ENCODE measurements at places on chromosomes 2 and 18.

DNA sequence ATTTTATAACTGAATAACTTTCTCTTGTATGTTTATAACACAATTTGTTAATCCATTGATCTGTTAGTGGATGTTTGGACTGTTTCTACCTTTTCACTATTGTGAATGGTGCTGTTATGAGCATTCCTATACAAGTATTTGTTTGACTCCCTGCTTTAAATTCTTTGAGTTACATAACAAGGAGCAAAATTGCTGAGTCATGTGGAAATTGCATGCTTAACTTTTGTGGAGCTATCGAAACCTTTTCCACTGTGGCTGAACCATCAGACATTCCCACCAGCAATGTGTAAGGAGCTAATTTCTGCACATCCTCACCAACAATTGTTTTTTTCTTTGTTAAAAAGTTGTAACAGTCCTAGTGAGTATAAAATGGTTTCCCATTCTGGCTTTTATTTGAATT is 415.5 kb downstream of the CBLN2 start:
- DNase-seq, result no peak

DNA sequence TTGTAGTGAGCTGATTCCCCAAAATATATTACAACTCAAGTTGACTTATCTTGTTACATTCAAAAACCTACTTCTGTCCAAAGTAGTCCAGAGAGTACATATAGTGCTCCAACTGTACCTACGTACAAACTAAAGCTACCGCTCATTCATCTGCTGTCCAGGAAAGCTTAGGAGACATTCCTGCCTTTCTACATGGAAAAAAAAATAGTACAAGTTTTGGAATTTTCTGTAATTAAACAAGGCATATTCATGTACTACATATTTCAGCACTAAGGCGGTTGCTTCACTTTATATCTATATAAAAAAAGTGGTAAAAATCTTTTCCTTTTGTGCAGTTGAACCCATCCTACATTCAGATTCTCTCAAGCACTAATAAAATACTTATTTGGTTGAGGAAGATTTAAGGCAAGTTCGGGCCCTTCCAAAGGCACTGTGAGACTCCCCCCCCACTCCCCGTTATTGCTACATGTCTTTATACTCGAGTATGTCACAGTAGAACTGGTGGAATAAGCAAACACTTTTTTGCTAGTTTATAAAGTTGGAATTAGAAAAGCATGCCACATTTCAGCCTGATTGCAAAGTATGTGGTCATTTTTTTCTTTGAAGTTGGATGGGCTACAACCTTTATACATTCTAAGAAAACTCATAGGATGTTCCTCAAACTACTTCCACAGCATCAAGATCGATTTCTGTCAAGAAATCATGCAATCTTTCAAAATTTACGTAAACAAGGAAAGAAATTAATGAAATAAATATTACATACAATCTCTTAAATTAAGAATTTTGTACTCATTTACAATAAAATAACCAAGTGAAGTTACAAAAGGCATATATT is 3.7 kb downstream of the ZFP36L2 start:
- no peak for DNase-seq

DNA sequence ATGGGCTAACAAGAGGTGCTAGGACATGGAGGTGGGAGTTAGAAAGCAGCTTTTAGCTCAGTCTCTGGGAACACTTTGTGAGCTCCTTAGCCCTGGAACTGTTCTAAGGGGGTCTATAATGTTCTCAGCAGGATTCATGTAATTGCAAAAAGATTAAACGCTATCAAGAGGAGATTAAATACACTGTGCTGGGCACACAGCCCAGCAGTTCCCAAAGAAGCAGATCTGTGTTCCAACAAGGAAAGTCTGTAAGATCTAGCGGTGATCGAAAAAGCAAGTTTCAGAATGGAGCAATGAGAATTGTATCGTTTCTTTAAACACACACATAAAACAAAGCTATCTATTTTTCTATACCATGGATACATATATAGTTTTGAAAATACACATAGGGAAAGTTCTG is 2.4 kb upstream of the ARID5A start:
- no peak for DNase-seq

DNA sequence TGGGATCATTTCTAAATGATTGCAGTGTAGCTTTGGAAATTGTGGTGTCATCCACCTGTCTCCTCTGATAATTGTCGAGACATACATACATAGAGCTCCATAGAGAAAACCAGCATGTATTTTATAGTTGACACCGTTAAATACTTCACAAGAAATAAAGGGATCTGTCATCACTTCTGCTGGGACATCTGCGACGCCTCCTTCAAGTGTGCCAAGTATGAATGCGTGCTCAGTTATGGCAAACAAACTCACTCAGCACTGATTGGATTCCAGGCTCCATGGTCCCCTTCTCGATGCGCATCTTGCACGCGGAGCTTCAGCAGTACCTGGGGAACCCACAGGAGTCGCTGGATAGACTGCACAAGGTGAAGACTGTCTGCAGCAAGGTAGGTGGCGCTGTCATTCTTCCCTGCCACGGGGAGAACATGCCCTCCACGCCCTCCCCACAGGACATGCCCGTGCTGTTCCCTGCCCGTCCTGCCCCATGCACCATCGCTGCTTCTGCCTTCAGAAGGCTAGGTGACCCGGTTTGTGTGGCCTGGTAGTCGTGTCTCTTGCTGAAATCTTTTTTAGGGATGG is 64.1 kb downstream of the TRAPPC12 start:
- DNase-seq, result no peak

GRCh38 chr2:192286093-192286701 is 91.5 kb upstream of the TMEFF2 start:
- no peak for DNase-seq

DNA sequence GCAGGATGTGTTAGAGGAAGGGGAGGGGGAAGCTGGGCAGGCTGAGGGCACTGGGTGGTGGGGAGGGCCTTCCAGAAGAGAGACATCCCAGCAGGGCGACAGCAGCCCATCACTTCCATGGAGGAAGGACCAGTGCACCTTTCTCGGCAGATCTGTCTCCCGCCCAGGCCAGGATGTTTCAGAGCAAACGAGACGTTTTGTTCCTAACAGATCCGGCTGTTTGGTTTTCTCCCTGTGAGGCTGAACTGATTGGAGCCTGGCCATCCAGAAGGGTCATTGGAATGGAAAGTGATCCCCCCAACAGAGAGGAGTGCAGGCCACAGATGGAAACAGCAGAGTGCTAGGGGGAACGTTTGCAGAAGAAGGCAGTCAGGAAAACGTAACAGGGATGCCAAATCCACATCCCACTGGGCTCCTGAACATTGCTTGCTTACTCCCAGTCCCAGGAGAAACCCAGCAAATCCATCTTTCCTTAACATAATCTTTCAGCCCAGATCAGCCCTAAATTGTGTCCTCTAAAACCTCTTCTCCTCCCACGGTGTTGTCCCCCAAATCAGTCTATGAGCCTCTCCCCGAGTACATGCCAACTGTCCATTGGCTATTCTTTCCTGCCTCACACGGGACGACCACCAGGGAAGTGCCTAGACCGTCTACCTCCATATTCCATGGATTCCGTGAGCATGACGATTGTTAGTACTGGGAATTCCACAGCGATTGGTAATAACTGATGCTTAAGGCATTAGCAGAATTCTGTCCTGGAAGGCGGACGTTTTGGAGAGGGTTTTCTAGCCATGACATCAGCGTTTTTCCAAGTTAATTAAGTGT is 126.8 kb downstream of the SEPTIN10 start:
- no peak for DNase-seq

- DNase-seq, result no peak
Observed at GRCh38 chr2:30653847-30654246, 153.4 kb downstream of the CAPN13 start.

- DNase-seq, result no peak
Observed at GRCh38 chr18:25561918-25562317, 210.0 kb upstream of the ZNF521 start.

- peak; percentile 60 for DNase-seq
Observed at GRCh38 chr18:48037481-48038271, 107.2 kb upstream of the SMAD2 start.

GRCh38 chr2:241363426-241363825 is 7.3 kb downstream of the FARP2 start:
- no peak for DNase-seq

- no peak for DNase-seq
Observed at GRCh38 chr2:99708231-99708630, 218.4 kb upstream of the REV1 start.

DNA sequence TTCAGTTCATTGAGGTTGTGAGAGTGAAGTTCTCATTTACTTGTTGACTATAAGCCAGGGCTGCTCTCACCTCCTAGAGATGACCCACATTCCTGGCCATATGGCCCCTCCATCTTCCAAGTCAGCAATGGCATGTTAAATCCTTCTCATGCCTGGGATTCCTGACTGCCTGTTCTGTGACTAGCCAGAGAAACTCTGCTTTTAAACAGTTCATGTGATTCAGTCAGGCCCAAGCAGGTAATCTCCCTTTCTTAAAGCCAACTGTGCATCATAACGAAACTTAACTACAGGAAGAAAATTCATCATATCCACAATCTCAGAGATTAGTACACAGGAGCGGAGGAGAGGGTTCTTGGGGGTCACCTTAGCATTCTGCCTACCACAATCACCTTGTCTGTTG is 11.5 kb downstream of the DPP4 start:
- DNase-seq, result no peak

DNA sequence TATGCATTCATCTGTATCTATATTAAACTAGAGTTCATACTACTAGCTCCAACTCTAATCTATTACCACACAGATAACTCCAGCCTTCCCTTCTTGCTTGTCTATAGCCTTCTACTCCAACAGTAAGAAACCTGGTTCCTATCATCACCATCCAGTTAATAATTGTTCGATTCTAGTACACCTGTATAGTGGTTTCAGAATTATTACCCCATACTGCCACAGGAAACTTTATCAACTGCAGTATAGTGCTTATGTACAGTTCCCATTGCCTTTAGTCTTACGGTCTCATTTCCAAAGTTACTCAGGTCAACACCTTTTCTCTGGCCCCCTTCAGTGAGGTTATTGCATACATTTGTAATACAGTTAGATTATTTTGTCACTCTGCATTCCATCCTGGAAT is 14.5 kb downstream of the METTL8 start:
- DNase-seq, result no peak

DNA sequence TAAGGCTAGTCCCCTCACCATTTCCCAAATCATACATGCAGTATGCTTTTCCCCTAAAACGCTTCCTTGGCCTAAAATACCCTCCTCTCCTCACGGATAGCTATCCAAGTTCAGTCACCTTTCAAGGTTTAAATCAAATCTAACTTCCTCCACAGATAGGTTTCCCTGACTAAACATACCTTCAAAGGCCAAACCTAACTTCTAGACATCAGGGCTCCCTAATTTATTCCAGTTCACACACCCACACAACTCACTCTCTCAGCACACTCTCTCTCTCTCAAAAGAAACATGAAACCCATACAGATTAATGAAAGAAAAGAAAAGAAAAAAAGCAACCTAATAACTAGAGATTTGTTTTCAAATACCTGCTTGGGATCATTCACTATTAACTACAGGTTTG is 14.5 kb downstream of the CCDC88A start:
- DNase-seq, result no peak

DNA sequence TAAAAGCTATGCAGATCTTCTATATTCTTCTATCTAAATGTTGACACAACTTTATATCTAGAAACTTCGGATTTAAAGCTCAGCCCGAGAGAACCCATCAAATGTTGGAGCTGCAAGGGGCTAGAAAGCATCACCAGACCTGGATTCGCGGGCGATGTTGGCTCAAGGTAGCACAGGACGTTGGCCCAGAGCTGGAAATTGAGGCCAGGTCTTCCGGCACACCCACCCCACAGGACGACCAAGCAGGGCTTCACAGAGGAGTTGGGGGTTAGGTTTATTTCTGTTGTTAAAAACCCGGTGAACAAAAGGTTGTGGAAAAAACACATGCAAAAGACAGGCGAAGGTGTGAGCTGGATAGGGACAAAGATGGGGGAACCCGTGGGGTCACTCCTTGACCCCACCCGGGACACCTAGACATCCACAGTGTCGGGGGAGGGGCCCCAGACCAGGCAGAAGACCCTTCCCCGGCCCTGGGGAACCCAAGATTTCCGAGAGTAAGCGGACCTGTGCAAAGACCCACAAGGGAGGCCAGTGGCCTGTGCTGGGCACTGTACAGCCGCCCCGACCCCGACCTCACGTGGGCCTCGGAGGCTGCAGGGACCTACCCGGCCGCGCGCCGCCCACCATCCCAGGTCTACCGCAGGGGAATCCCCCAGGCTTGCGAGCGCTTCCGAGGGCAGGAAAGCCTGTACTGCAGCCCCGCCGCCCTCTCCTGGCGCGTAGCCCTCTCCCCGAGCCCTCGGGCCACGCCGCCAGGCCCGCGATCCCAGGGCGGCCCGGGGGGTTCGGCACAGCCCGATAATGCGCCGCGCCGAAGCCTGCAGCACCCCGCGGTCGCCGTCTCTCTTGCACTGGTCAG is 1.8 kb upstream of the AGBL5 start:
- no peak for DNase-seq

DNA sequence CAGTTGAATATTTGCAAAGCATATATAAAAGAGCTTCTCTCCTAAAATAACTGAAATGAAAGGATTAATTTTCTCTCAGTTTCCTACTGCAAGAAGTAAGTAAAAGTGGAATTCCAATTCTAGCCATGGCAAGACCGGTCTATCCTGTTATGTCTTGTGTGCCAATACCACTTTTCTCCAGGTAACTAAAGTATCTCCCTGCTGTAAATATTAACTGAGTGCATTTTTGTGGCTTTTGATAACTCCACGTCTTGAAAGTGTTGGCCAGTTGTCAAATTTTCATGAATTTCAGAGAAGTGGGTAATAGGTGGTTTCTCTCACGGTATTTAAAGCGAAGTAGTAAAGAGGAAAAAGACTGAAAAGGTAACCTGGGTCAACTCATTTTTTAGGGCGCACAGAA is 225.9 kb downstream of the NEDD4L start:
- no peak for DNase-seq

GRCh38 chr2:62156861-62157496 is 38.9 kb upstream of the B3GNT2 start:
- DNase-seq, result no peak

GRCh38 chr2:134379293-134379692 is 125.4 kb downstream of the MGAT5 start:
- no peak for DNase-seq

DNA sequence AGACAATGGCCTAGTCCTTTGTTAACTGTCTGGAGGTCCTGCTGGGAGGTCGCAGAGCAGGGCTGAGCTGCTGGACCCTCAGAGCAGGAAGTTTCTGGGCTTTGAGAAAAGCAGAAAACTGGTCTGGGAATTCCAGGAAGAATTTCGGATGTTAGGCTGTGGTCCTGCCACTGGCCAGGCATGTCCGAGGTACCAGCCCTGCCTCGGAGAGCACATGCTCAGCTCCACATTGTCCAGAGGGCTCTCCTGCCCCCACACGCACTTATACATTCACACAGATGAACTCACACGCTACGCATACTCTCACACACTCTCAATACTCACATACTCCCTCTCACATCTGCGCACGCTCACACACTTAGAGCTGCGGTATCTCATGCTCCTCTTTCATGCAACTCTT is 146.1 kb downstream of the NCK2 start:
- no peak for DNase-seq

- no peak for DNase-seq
Observed at GRCh38 chr2:67416136-67416535, 19.0 kb downstream of the ETAA1 start.

- no peak for DNase-seq
Observed at GRCh38 chr2:60413069-60413813, 140.2 kb downstream of the BCL11A start.

GRCh38 chr2:104976603-104977120 is 61.2 kb upstream of the MRPS9 start:
- DNase-seq, result no peak

GRCh38 chr2:46684661-46685060 is 205.3 kb downstream of the TMEM247 start:
- DNase-seq, result no peak

- DNase-seq, result no peak
Observed at GRCh38 chr2:11343368-11343649, 1.1 kb downstream of the ROCK2 start.
